ENCODE measurements at places on chromosomes 1 and 21. TPM values are rescaled to one million over a fixed set of nuclear protein-coding genes. Genes with fewer than 3 reads are reported as not detected.

- no peak for DNase-seq
These were observed 19.2 kb upstream of the BCAR3 start for GRCh38 chr1:93700532-93701469.

DNA sequence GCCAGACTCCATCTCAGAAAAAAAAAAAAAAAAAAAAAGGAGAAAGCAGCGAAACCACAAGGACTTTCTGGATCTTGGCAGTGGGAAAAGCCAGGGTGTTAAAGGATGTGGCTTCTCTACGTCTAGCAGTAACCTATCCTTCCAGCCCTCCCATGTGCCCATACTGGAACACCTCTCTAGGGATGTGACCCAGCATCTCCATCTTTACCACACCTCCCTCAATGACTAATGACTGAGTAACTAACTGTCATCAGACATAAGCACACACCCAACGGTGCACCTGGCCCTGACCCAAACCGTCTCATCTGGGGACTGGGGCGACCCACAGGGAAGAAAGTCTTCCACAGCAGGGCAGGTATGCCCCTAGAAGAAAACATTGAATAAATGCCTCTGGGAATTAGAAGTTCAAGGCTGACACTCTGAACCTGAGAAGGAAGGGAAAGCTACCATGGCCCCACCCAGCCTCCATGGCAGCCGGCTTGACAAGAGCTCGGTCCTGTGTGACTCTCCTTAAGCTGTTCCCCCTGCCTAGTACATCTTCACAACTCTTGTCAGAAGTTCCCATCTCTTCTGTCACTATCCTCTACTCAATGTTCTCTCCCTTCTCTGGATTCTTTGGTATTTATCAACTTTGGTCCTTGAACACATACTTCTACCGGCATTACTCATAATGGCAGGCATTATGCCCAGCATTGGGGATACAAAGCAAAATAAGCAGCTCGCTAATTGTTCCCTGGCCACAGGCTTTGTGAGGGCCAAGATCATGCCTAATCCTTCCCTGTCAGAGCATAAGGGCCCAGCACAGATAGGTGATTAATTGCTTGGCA lies 14.8 kb upstream of the PAQR6 start:
- no peak for DNase-seq

GRCh38 chr1:248611883-248612414 lies 14.4 kb upstream of the OR2T10 start:
- DNase-seq = peak; percentile 26

DNA sequence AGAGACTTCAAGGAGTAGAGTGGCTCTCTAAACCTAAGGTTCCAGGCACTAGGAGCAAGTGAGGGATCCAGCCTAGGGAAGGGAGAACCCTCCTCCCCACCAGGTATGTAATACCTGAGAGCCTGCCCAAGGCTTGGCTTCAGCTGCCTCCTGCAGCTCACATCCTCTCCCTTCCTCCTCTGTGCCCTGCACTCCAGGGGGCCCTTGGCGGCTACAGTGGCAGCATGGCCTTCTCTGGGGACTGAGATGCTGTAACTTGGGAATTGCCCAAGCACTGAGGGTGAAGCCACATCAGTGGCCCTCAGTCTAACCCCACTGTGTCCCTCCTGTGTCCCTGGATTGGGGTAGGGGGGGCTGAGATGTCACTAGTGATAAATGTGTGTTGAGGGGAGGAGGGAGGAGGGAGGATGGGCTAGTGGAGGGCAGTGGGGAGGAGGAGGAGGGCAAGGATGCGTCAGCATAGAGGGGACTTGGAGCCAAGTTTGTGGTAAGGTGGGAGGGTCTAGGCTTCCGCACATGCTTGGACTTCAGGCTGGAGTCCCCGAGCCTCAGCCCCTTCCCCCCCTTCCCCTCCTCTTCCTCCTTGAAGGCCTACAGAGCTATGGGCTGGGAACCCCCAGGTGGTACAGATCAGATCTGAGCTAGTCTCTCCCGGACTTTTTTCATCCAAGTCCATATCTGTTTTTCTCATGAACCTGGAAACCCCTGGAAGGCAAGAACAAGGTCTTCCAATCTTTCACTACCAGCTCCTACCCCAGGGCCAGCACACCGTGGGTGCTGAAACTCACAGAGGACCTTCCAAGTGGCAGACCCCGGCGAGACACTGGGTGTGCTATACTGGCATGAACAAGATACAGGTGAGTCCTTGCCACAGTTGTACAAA lies 17.5 kb downstream of the COL9A2 start:
- no peak for DNase-seq

SUSD4 gene
- total RNA-seq = 0.18 TPM

APCS gene
- not detected for total RNA-seq

Measured in activated CD8-positive, alpha-beta T cell treated with anti-CD3 and anti-CD28 coated beads, Interleukin-2, amount 10 ng/mL, durations not matched to agents 7 days and 5 days (primary cell).